Spinal cord (tissue), 10 donors: ENCODE measurements at places on chromosomes 2 and 18.

GRCh38 chr18:33712719-33713118, 134.7 kb downstream of the ASXL3 start:
- DNase-seq, result no peak

- DNase-seq, result no peak
Measured at GRCh38 chr18:68177807-68178702, 536.9 kb downstream of the TMX3 start.

DNA sequence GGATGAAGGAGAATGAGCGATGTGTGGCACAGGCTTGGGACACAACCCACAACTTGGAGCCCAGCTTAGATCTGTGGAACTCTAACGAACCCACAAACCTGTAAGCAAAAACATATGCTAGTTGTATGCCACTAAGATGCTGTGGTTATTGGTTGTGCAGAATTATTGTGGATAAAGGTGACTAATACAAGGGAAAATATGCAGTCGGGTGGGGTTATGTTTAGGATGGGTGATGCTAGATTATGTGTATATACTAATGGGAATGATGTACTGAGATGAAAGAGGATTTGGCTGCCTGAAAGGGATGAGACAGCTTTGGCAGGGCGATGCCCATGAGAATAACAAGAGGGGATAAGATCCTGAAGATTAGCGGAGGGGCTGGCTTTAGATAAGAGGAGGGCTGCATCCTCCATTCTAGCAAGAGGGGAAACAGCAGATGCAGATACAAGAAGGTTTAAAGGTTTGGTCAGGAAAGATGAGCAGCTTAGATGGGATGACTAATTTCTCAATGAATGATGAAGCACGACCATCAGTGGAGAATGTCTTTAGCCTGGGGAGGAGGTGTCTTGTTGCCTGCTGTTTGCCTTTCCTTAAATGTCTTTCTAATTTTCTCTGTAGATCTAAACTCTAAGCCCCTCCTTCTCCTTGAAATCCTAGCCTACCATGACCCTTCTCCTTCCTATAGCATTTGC, 49.6 kb downstream of the GALNT14 start:
- no peak for DNase-seq

DNA sequence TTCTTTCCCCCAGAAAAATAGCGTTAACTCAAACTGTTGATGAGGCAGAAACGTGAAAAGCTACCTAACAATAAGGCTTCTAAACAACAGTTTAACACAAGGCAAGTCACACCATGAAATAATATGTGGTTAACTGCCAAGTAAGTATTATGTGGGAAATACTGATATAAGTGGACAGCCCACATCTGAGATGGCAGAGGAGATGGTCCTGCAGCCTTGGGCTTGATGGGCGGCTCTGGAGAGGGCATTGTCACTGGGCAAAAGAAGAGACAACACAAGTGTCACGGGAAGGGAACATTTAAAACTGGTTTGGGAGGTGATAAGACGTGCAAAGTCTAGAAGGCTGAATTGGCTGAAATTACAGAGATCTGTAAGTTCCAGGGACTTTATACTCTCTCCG, 147.2 kb downstream of the PKP4 start:
- DNase-seq, result no peak

DNA sequence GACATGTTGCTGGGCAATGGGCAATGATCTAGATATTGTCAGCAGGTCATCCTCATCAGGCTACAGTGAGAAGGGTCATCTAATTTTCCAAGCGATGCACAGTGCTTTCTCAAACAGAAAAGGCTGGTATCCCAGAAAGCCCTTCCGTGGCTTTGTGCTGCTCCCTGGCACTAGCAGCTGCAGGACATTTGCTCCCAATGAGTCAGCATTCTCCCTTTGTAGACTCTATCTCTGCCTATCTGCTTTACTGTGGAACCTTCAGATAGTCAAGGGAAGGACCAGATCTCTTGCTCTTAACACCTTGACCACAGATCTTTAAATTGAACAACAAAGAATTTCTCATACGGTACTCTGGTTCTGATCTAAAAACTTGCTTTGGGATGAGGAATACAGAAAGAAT, 101.4 kb downstream of the CDH2 start:
- DNase-seq, result no peak

- DNase-seq, result no peak
Measured at GRCh38 chr2:189127756-189128155, 51.8 kb downstream of the COL5A2 start.

GRCh38 chr2:124426625-124427024, 401.5 kb downstream of the CNTNAP5 start:
- no peak for DNase-seq

GRCh38 chr2:20216130-20217025, 8.6 kb downstream of the SDC1 start:
- DNase-seq, result no peak

DNA sequence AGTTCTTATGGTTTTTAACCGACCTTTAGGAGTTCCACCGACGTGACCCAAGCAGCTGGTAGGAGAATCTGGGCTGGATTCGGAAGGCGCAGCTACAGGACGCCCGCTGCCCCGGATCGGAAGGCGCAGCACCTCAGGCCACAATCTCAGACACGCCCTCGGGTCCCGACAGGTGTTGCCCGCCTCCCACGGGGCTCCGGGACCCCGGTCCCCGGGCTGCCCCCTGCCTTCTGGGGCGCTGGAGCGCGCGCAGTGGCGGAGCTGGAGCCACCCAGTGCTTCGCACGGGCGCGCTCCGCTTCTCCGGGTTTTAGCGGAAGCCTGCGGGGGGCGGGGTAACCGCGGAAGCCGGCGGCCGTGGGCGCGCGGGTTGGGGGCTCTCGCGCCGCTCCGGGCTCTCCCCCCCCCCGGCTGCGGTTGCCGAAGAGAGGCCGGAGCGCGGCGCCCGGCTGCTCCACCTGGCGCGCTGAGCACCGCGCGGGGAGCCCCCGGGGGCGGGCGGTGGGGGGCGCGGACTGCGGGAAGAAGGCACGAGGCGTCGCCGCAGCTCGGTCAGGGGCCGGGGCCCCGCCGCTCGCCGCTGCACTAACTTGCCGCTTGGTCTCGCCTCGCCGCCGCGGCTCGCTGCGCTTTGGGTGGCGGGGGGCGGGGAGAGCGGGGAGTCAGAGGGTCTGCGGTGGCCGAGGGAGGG, 718.8 kb downstream of the DPP10 start:
- DNase-seq, result peak; percentile 74

GRCh38 chr2:120503793-120504571, 158.0 kb downstream of the INHBB start:
- peak; percentile 40 for DNase-seq

DNA sequence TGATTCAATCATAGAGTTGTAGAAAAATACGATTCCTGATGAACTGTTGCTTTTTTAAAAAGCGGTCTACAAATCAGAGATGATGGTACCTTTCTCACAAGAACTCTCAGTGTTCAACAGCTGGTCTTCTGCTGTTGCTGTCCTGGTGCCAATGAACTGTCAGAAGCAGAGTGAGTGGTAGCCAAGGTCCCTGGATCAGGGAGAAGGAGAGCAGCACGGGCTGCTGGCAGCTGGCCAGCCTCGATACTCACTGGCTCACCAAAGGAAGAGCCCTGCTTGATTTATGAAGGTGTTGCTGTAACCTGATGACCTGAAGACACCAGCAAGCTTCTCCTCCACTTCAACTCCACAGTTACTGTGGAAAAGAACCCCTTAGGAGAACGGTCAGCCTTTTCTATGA, 300.8 kb upstream of the SOX11 start:
- peak; percentile 81 for DNase-seq

- DNase-seq, result no peak
Measured at GRCh38 chr2:160194946-160195345, 5.1 kb downstream of the ITGB6 start.

DNA sequence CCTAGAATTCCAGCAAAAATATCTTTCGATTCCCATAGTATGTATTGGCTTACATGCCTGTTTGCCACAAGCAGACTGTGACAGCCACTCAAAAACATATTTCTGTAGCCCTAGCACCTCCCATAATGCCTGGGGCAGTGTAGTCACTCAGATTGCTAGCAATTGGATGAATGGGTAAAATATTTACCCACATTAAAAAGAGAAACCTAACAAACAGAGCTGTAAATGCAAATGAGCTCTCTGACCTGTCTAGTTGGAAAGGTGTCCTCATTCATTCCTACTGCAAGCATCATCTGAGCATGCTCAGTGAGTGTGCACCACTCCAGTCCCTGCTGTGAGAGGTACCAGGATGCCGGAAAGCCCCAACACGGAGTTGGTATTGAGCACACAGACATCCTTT, 234.0 kb upstream of the RAB12 start:
- no peak for DNase-seq

GRCh38 chr18:42047721-42048120, 92.7 kb downstream of the PIK3C3 start:
- no peak for DNase-seq

- DNase-seq, result no peak
Measured at GRCh38 chr2:191177751-191178736, 27.2 kb upstream of the STAT4 start.

DNA sequence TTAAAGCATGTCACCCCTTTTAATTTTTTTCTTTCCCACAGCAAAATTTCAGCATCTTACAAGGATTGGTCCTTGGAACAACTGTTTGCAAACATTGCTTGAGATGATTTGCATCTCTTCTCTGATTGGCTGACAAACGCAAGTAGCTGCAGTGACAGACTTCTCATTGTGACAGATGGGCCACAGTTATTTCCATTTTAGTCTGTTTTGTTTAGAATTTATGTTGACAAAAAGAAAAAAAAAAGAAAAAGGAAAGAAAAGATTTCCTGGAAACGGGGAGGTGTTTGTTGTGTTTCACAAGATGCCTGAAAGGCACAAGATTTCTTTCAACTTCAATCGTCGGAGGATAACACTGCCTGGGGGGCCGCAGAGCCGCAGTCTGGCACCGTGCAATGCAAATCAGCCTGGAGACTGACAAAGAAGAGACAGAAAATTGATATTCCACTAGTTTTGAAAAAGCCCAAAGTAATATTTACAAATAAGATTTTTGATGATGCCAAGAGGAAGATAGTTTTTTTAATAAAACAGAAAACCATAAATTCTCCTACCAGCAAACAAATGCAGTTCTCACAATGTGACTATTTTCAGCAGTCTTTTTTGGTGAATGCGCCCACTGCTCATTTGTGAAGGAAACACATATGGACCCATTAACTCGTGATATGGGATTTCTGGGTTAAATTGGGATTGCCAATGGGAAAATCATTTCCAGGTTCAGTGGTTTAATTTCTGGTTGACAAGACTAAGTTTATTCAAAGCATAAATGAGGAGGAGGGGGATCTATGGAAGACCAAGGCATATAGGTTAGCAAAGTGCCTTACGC, 296.2 kb upstream of the SMIM21 start:
- no peak for DNase-seq

DNA sequence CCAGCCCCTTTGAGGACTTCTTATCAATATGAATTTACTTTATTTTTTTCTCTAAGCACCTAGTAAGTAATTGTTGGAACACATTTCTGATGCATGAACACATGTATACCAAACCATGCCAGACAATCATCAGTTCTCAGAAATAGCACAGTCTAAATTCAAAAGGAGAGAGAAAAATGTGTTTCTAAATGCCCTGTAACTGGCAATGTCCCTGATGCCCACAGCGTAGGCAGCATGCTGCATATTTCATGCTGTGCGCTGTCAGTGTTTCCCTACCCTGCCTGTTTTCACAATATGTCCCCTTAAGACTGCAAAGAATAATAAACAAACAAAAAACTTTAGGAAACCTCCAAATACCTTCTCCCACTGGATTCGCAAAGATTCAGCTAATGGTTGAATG, 881.0 kb upstream of the CHAC2 start:
- no peak for DNase-seq

GRCh38 chr2:240232961-240233884, 92.8 kb upstream of the OTOS start:
- no peak for DNase-seq

- DNase-seq, result no peak
Measured at GRCh38 chr2:21559351-21559750, 435.6 kb downstream of the TDRD15 start.

DNA sequence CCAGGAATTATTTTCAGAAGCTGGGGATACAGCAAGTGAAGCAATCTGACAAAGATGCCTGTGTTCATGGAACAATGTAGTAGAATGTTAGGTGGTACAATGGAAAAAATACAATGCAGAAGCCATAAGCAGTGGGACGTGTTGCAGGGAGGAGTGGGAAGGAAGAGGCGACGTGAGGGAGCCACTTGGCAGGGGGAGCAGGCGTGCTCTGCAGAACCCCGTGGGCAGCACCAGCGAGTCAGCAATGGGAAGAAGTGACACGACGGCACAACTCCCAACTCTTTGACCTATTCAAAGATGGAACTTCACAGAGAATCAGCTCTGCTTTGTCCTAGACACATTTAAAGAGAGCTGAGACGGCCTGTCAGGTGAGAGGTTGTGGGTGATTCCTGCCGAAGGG, 30.5 kb downstream of the PRELID3A start:
- no peak for DNase-seq

- no peak for DNase-seq
Measured at GRCh38 chr2:121333231-121333630, 48.2 kb upstream of the TFCP2L1 start.

DNA sequence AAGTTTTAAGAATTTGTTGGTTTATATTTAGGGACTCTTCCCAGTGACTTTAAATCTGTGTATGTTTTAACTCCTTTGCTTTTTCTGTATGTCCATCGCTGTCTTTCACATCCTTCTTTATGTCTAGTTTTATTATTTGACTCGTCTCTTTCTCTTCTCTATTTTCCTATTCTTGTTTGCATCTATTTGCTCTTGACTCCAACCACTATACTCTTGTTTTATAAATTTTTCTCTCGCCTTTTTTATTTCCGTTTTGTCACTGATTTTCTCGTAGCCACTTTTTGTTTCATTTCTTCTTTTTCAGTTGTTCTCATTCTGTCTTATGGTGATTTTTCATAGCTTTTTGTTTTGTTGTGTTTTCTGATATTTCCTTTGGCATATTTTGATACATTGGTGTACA, 170.5 kb upstream of the NETO1 start:
- no peak for DNase-seq

- DNase-seq, result no peak
Measured at GRCh38 chr2:98882368-98882767, 53.7 kb downstream of the CRACDL start.

DNA sequence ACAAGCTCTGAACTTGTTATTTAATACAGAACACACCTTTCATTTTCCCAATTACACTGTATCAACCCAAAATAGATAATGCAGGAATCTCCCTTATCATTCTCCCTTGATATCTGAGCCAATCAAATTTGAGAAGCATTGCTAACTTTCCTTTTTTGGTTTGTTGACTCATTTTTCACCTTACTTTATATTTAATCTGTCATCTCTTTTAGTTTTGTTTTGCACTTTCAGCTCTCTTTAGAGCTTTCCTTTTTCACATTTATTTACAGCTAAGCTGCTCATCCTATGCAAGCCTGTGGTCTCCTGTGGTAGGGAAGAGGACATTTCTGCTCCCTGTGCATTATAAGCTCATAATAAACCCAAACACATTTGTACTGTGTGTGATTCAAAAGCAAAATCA, 50.1 kb downstream of the ITGAV start:
- no peak for DNase-seq

GRCh38 chr2:19702267-19702666, 199.5 kb downstream of the TTC32 start:
- no peak for DNase-seq

DNA sequence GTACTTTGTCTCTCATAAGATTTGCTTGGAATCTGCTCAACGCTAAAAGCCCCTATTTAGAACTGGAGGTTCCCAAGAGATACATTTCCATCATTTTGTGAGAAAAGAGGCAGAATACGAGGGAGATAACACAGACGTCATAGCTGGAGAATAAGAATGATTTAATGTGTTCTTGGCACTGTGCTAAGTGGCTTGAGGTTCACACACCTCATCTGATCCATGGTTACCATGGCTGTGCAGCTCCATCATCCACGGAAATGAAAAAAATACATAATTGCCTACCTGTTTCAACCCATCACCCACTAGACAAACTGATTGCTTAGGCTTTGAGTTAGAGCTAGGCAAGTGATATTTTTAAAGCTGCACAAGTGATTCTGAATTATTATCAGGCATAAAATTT, 227.6 kb downstream of the SLC8A1 start:
- no peak for DNase-seq
